Heart right ventricle (tissue), 16 donors: ENCODE measurements at places on chromosomes 3 and 15. TPM values are rescaled to one million over a fixed set of nuclear protein-coding genes. Genes with fewer than 3 reads are reported as not detected.

Gene CCR9
- not detected for total RNA-seq

Gene LIPC
- total RNA-seq: 0.42 TPM

Gene HYKK
- 7.0 TPM for total RNA-seq

Gene DOCK3
- 4.6 TPM for total RNA-seq

Gene SEMA3G
- 16.2 TPM for total RNA-seq

Gene APOD
- 73.9 TPM for total RNA-seq

Gene HCLS1
- 19.7 TPM for total RNA-seq

Gene WDR93
- not detected for total RNA-seq

Gene CKMT1B
- total RNA-seq: 0.68 TPM

Gene TM6SF1
- 4.9 TPM for total RNA-seq

Gene KLHL40
- total RNA-seq: 0.90 TPM

Gene PLA1A
- total RNA-seq: 1.7 TPM

Gene CCDC39
- total RNA-seq: not detected

Gene TMOD2
- total RNA-seq: 8.5 TPM

Gene IL16
- 3.9 TPM for total RNA-seq

Gene FRG2C
- total RNA-seq: not detected

Gene USP50
- total RNA-seq: 0.92 TPM

Gene TMEM207
- not detected for total RNA-seq

Gene IL20RB
- 0.32 TPM for total RNA-seq

Gene SUCNR1
- 0.04 TPM for total RNA-seq

Gene MNS1
- total RNA-seq: 2.4 TPM

Gene GOLGA6L9
- total RNA-seq: 1.1 TPM

Gene GRAMD1C
- total RNA-seq: 1.6 TPM

Gene PTH1R
- 3.1 TPM for total RNA-seq

Gene RHCG
- not detected for total RNA-seq

Gene MKRN2
- total RNA-seq: 40.6 TPM

Gene TBC1D23
- total RNA-seq: 31.1 TPM

Gene NAA50
- 71.0 TPM for total RNA-seq

Gene GP9
- total RNA-seq: not detected

Gene EPHA6
- 0.31 TPM for total RNA-seq
